Hepatocyte (in vitro differentiated cells): ENCODE measurements at places on chromosomes 13 and 19. TPM values are rescaled to one million over a fixed set of nuclear protein-coding genes. Genes with fewer than 3 reads are reported as not detected.

SHANK1 gene
- 0.24 and 2.3 TPM in 2 replicates for total RNA-seq

RAB3A gene
- 0.60 and 2.2 TPM in 2 replicates for total RNA-seq

KL gene
- 1.6 and 1.7 TPM in 2 replicates for total RNA-seq

PRDX2 gene
- total RNA-seq, result 497 and 589 TPM in 2 replicates

LNX2 gene
- 28.5 and 28.8 TPM in 2 replicates for total RNA-seq

FFAR2 gene
- 0.16 and 0.20 TPM in 2 replicates for total RNA-seq

ZNF439 gene
- 3.8 and 4.6 TPM in 2 replicates for total RNA-seq

PSG2 gene
- total RNA-seq, result not detected in 2 replicates

ZNF829 gene
- total RNA-seq, result 2.0 TPM in 2 replicates

NLRP11 gene
- total RNA-seq, result not detected in 2 replicates

SLC17A7 gene
- total RNA-seq, result 0.13 TPM in 1 of 2 replicates, not detected in the other

ZSCAN4 gene
- 0.12 TPM in 1 of 2 replicates, not detected in the other for total RNA-seq

ANGPTL8 gene
- 24.9 and 25.5 TPM in 2 replicates for total RNA-seq

PSG11 gene
- not detected in 2 replicates for total RNA-seq

C19orf33 gene
- 126 and 153 TPM in 2 replicates for total RNA-seq

DOCK6 gene
- 12.6 and 17.4 TPM in 2 replicates for total RNA-seq

DNA sequence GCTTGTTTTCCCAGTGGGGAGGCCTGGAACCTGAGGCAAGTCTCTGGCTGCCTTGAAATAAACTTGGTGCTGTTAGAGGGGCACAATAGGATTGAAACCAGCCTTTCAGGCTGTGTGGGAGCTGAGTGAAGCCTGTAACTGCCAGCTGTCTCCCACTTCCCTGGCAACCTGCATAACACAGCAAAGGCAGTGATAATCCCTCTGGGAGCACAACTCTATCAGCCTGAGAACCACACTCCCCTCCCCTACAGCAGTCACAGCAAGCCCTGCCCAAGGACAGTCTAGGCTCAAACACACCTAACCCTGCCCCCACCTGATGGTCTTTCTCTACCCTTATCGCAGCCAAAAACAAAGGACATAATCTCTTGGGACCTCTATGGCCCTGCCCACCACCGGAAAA is 683.8 kb upstream of the ATXN8OS start:
- no peak for DNase-seq

DNA sequence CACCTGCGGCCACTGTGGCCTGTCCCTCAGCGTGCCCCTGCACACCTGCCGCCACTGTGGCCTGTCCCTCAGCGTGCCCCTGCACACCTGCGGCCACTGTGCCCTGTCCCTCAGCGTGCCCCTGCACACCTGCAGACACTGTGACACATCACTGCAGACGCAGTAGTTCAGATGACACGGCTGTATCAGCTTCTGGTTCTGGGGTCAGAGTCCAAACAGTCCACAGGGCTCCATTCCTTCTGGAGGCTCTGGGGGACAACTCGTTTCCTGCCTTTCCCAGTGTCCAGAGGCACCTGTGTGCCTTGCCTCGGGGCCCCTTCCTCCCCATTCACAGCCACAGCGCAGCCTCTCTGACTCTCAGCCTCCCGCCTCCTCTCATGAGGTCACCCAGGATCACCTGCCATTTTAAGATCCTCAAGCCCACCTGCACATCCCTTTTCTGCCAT is 5.5 kb downstream of the SF3A2 start:
- DNase-seq, result peak; percentile 80

- no peak for DNase-seq
Observed at GRCh38 chr13:21399741-21400140, 59.4 kb downstream of the ZDHHC20 start.

DNA sequence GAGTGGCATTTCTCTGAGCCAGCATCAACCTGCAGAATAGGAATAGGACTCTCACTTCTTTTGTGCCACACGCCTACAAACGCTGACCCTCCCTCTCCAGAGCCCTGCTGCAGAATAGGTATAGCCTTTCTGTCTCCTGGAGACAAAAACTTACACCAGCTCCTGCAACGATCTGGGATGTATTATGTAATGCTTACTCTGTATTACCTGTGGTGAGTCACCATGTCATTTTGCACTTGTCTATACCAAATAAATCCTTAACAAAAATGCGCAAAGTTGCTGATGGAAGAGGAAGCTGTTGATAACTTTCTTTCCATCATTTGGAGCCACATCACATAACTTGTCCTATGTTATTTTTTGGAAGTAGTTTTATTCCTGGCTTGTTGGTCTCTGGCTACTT is 155.8 kb upstream of the FNDC3A start:
- no peak for DNase-seq

- DNase-seq, result peak; percentile 64
Observed at GRCh38 chr19:14507704-14508542, 10.3 kb downstream of the DNAJB1 start.

- DNase-seq, result no peak
Observed at GRCh38 chr19:45876161-45876410, 9.9 kb downstream of the IRF2BP1 start.

- no peak for DNase-seq
Observed at GRCh38 chr19:932648-933552, 7.1 kb downstream of the ARID3A start.

GRCh38 chr13:86446311-86446710 is 647.1 kb upstream of the SLITRK6 start:
- no peak for DNase-seq

DNA sequence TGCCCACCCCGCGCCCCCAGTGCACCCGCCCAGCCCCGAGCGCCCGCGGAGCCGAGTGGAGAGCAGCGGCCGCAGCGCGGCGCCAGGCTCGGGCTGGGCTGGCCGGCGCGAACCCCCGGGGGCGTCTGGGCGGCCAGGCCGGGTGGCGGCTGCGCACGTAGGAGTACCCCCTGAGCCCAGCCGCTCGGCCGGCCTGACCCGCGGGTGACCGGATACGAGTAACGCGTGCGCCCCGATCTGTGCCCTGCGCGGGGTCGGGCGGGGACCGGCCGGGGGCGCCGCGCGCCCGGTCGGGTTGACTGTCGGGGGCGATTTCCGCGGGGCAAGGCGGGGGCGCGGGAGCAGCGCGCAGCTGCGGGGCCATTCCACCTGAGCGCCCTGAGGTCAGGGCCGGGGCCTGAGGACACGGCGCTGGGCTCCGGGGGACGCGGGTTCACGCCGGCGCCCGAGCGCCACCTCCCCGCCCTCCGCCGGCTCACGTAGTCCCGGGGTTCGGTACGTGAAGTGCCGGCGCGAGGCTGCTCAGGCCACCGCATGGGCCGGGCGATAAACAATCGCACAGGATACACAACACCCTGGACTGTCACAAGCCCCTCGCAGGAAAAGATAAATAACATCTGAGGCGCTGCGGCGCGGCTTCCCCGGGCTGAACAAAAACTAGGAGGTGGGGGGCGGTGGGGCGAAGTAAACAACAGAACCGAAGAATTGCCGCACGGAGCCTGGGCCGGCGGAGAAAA is 37.6 kb upstream of the FLT1 start:
- peak; percentile 35 for DNase-seq

- DNase-seq, result no peak
Observed at GRCh38 chr19:16446108-16446723, 25.6 kb downstream of the EPS15L1 start.

DNA sequence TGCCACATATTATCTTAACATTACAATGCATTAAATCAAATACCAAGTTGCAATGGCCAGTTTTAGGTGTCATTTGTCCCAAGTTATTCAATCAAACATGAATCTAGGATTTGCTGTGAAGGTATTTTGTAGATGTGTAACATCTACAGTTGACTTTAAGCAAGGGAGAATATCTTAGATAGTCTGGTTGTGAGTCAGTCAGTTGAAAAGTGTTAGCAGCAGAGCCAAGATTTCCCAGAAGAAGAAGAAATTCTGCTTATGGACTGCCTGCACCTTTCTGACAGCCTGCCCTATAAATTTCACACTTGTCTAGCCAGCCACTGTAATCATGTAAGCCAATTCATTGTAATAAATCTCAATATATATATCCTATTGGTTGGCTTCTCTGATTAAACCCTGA is 41.3 kb upstream of the INTS6 start:
- no peak for DNase-seq

DNA sequence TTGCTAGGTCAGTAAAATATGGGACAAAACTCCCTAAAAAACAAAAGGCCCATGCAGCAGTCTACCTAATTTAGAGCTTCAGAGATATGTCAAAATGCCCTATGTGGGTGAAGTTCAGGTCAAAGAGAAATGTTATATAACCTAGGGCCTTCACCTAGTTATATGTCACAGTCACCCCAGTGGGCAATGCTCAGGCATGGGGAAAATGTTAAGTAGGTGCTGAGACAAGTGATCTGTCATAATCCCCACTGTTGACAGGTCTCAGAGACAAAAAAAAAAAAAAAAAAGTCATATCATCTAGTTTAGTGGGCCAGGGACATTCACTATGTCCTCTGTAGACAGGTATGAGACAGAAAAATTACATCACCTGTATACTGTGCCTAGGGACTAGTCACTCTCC is 128.6 kb upstream of the ZNF91 start:
- DNase-seq, result no peak

- DNase-seq, result no peak
Observed at GRCh38 chr13:36029166-36029565, 102.0 kb downstream of the DCLK1 start.

- DNase-seq, result no peak
Observed at GRCh38 chr13:46367617-46368327, 19.3 kb downstream of the RUBCNL start.

DNA sequence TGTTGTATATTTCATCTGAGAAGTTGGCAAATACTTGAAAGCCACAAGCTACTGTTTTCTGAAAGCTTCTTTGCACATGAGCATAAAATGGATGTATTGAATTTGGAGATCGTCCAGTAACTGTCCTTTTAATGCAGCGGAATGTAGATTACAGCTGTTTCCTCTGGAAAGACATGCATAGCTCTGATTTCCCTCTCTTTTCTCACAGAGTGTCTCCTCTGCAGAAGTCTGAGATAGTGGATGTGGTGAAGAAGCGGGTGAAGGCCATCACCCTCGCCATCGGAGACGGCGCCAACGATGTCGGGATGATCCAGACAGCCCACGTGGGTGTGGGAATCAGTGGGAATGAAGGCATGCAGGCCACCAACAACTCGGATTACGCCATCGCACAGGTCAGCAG is 283.0 kb downstream of the SHISA2 start:
- no peak for DNase-seq

DNA sequence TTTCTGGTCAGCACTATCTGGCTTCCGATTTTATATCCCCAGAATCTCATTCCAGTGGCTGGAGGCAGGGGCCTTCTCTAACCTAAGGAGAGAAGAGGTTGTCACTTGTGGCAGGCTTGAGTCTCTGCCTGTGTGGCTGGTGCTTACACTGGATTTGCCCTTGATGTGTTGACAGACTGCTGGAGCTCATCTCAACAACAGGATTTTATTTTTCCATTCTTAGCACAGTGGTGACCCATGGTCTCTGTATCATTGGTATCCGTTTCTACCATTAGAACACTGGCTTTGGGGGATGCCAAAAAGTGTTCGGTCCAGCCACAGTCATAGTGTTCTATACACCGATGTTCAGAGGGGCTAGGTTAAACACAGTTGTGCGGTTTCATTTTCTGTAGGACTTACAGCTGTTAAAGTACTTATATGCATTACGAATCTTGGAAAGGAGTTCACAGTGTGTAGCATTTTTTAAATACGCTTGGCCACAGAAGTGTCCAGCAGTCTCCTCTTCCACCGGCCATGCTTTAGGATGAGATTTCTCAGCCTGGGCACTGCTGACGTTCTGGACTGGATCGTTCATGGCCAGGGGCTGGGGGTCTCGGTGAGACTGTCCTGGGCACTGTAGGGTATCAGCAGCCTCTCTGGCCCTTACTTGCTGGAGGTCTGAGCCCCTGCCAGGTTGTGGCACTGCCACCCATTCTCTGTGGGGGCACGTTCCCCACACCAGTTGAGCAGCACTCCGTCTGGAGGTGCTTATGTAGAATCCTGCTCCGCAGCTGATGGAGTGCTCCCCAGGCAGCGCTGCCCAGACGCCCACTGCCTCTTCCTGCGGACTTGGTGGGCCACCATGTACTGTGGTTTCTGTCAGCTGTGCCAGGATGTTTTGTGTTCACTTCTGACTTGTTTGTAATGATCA is 41.4 kb upstream of the TEX29 start:
- DNase-seq, result no peak

DNA sequence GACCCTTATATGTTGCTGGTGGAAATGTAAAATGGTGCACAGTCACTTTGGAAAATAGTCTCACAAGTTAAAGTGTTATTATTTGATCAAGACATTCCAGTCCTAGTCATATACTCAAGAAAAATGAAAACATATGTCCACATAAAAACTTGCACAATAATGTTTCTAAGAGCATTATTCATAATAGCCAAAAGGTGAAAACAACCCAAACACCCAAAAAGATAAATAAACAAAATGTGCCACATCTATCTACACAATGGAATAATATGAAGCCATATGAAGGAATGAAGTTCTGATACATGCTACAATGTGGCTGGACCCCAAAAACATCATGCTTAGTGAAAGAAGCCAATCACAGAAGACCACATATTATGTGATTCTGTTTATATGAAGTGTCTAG is 14.4 kb upstream of the AKAP8 start:
- no peak for DNase-seq

GRCh38 chr19:10361569-10362011 is 18.8 kb downstream of the TYK2 start:
- no peak for DNase-seq

GRCh38 chr13:55266644-55267043 is 1874.1 kb upstream of the PRR20A start:
- DNase-seq, result no peak

- peak; percentile 62 for DNase-seq
Observed at GRCh38 chr19:13234518-13234917, 84.3 kb downstream of the IER2 start.

DNA sequence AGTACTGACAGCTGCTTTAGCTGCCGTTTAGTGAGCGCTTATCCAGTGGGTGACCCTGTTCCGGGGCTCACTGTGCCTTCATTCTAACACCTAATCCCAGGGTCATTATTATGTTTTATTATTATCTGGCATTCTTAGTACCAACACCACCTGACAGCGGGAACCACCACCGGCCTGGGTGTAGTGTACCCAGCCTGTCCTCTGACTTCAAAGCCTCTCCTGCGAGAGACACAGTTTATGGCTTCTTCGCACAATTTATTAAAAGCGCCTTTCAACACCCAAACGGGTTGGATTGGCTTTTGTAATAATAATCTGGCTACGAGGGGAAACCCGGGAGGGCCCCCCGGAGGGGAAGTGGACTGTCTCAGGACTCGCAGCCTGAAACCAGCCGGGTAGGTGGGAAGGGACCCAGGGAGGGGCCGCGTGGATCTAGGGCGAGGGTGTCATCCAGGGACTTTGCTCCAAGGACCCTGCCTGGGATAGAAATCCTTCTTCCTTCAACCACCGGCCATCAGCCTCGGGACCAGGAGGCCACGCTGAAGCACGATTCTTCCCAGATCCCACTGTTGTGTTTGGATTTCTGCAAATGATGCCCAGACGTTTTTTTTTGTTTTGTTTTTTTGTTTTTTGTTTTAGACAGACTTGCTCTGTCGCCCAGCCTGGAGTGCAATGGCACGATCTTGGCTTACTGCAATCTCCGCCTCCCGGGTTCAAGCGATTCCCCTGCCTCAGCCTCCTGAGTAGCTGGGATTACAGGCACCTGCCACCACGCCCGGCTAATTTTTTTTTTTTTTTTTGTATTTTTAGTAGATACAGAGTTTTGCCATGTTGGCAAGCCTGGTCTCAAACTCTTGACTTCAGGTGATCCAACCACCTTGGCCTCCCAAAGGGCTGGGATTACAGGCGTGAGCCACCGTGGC is 1.6 kb upstream of the ZBTB7A start:
- DNase-seq, result peak; percentile 59

- DNase-seq, result no peak
Observed at GRCh38 chr13:25453850-25454365, 82.1 kb downstream of the ATP8A2 start.
